GM13977 (cell line): ENCODE measurements at places on chromosomes 5 and 9.
A peak's percentile ranks its signal among the peaks of the same experiment; 100 is the strongest.

GRCh38 chr5:16854351-16854750 lies 81.7 kb downstream of the MYO10 start:
- DNase-seq = no peak

GRCh38 chr5:148471379-148471778 lies 87.6 kb downstream of the FBXO38 start:
- no peak for DNase-seq

GRCh38 chr5:9888501-9888901 lies 258.4 kb upstream of the TAS2R1 start:
- no peak for DNase-seq

DNA sequence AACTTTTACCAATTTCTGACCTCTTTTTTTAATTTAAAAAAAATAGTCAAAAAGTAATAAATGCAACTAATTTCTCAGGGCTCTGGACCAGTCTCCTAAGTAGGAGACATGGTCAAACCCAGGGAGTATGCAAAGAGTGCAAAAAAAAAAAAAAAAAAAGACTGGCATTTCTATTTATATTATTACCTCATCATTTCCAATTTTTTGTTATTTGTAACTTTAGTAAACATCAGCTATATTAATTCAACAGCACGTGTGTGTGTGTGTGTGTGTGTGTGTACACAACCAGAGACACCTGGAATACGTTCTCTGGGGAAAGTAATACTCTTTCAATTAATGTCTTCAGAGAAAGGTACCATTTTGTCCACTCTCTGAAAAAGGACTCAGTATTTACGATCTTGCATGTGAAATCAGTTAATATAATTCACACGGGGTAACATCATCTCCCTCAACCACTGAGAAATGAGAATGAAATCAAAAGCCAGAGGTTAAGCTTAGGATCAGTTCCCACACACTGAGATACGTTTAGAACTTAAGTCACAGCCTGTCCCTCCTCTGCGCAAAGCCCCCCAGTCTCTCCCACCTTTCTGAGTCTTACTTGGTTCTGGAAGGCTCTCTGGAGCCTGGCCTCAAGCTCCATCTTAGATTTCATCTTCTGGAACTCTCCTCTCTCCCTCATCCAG lies 21.9 kb downstream of the ZNF608 start:
- DNase-seq = peak; percentile 36

DNA sequence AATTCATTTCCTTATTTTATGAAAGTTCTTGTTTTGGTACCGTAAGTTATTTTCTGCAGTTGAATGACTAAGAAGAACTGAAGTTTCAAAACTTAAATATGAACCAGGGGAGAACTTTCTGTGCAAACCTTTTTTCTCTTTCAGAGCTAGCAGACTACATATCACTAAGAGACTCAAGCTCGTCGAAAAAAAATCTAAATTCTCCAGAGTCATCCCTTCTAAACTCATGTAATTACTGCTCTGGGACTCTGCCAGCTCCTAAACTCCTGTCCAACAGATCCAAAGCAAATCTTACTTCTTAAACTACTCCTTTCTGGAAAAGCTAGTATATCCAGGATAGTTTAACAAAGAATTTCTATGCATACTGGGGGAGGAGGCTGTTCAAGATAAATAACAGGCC lies 87.0 kb upstream of the NR5A1 start:
- DNase-seq = no peak

DNA sequence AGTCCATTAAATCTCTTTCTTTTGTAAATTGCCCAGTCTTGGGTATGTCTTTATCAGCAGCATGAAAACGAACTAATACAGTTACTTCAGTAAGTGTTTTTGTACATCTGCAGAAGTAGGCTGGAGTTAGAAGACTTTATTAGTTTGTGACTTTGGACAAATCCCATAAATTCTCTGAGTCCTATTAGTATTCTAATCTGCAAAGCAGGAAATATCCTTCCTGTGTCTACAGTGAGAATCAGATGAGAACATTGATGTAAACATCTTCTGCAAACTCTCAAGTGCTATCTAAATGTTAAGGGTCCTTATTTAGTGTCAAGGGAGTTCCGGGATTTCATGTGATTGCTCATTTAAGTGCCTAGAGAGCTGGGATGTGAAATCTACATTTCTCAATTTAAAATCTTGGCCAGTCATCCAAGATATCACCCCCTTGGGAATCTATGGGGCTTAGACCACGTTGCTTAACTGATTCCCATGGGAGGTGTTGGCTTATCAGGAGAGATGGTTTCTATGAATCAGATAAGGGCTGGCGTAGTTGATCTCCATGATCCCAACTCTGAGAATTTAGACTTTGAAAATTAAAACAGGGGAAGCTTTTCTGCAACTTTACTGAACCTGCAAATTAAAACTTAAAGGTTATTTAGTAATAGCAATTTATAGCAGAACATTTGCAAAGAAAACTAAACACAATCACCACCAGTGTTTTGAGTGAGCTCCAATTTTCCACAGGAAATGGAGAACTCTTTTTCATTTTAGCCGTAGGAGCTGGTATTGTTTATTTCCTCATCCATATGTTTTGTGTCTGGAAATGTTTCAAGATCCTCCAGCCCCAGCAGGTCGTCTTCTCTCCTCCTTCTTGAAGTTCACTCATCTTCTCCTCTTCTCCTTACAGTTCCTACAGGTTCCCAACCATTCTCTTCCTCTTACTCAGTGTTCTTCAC lies 241.6 kb upstream of the CD180 start:
- no peak for DNase-seq

- no peak for DNase-seq
These were observed 63.0 kb downstream of the PBX3 start for GRCh38 chr9:125810161-125810560.

DNA sequence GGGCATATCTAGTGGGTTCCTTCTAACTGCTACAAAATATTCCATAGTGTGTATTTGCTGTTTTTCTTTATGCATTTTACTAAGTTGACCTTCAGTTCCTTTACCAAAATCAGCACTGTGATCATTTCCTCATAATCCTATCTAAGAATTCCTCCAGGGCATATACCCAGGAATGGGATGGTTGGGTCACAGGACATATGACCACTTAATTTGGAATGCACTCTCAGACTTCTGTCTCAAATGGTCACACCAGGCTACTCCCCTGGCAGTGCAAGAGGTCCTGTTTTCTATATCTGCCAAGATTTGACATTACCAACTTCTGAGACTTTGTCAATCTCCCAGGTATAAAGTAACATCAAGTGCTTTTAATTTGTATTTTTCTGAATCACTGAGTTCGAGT lies 63.9 kb downstream of the ADAMTS12 start:
- DNase-seq = no peak

DNA sequence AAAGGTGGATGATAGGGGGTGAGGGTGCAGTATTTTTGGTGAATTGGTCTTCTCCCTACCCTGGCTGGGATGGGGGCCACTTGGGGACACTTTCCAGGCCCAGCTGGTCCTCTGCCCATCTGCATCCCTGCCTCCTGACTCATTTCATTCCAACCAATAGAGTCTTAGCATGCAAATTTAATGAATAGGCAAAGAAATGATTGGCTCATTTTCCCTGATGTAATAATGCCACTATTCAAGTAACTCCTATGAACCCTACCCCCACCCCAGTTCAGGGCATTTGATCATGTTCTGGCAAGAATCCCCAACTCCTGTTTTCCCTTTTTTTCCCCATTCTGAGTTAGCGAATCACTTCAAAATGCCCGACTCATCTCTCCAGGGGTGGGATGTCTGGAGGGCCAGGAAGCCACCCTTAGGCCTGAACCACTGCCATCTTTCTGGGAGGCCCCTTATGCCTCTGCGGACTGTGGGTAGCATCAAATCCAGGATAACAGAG lies 56.7 kb downstream of the PCDH1 start:
- no peak for DNase-seq
